Foreskin keratinocyte (primary cell): ENCODE measurements at places on chromosomes 7 and 10. TPM values are rescaled to one million over a fixed set of nuclear protein-coding genes. Genes with fewer than 3 reads are reported as not detected.

The ZNF727 gene
- total RNA-seq, result 0.25 TPM in 1 of 2 replicates, not detected in the other

The FAM131B gene
- total RNA-seq, result 0.18 and 0.20 TPM in 2 replicates

The ASL gene
- total RNA-seq, result 37.9 and 43.0 TPM in 2 replicates

The PSPH gene
- 32.4 and 41.5 TPM in 2 replicates for total RNA-seq

The CNTNAP2 gene
- 0.11 and 0.17 TPM in 2 replicates for total RNA-seq

The ANKMY2 gene
- 10.1 and 10.2 TPM in 2 replicates for total RNA-seq

The MORN4 gene
- 7.4 and 9.7 TPM in 2 replicates for total RNA-seq

The PLPP4 gene
- 0.31 and 0.35 TPM in 2 replicates for total RNA-seq

The FLNC gene
- total RNA-seq, result 0.61 and 1.2 TPM in 2 replicates

The PVRIG gene
- total RNA-seq, result not detected in 2 replicates
